ENCODE measurements at places on chromosomes 2 and 18. TPM values are rescaled to one million over a fixed set of nuclear protein-coding genes. Genes with fewer than 3 reads are reported as not detected.

REG3A gene
- total RNA-seq = not detected

NEURL3 gene
- not detected for total RNA-seq

COL6A3 gene
- total RNA-seq = 1.2 TPM

TBR1 gene
- 2.4 TPM for total RNA-seq

CNTNAP5 gene
- 8.2 TPM for total RNA-seq

KCNK3 gene
- not detected for total RNA-seq

SRD5A2 gene
- not detected for total RNA-seq

UGT1A4 gene
- not detected for total RNA-seq

GPAT2 gene
- not detected for total RNA-seq

INHBB gene
- total RNA-seq = not detected

CCL20 gene
- total RNA-seq = not detected

FAP gene
- total RNA-seq = not detected

LYPD6B gene
- total RNA-seq = 14.9 TPM

SERPINB8 gene
- total RNA-seq = 0.13 TPM

CPLX4 gene
- total RNA-seq = not detected

AGXT gene
- total RNA-seq = not detected

AKAIN1 gene
- total RNA-seq = not detected

COLEC12 gene
- total RNA-seq = 88.8 TPM

TUBB6 gene
- total RNA-seq = 54.7 TPM

KRTCAP3 gene
- 25.0 TPM for total RNA-seq

CYS1 gene
- 0.27 TPM for total RNA-seq

ALPP gene
- not detected for total RNA-seq

SCN9A gene
- total RNA-seq = 0.45 TPM

EGR4 gene
- total RNA-seq = 0.15 TPM

MROH2A gene
- not detected for total RNA-seq

STARD6 gene
- not detected for total RNA-seq

MAP4K3 gene
- 37.5 TPM for total RNA-seq

TUBA3E gene
- not detected for total RNA-seq

LYPD6 gene
- 6.7 TPM for total RNA-seq

ZNF892 gene
- total RNA-seq = 14.7 TPM

Data from endodermal cell (in vitro differentiated cells).